EL (cell line): ENCODE measurements at places on chromosomes 4 and X.
A peak's percentile ranks its signal among the peaks of the same experiment; 100 is the strongest.

- DNase-seq, result no peak
Observed at GRCh38 chrX:19655032-19655431, 139.7 kb upstream of the MAP3K15 start.

GRCh38 chr4:8285976-8286718, 16.6 kb downstream of the HTRA3 start:
- no peak for DNase-seq

DNA sequence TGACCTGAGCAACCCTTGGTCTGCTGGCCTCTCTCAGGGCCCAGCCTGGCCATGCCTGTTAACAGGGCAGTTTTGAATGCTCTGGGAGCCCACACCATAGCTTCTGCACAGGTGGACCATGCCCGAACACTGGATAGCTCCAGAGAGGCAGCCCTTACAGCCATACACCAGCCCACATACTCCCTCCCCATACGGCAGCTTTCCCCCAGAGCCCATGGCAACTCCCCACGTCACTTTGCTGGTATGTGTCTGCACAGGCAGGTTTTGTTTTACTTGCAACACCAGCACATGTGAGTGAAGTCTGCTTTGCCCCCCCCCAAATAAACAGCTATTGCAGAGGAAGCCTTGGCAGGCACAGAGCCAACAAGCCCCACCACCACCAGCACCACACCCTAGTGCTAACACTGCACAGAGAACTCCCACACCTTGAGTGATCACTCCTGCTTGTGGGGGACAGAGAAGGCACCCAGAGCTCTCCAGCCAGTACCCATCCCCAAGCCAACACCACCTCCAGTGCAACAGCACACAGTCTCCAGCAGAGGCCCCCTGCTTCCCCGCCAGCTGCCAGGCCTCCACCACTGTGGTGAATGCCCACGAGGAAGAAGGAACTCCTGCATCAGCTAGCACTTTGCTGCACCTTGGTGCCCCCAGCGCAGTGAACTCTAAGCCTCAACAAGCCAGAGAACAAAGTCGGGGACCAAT, 87.3 kb downstream of the STPG2 start:
- DNase-seq, result no peak

- DNase-seq, result no peak
Observed at GRCh38 chr4:151304755-151305154, 20.6 kb downstream of the SH3D19 start.

GRCh38 chr4:176837169-176837895, 44.6 kb upstream of the VEGFC start:
- no peak for DNase-seq

- no peak for DNase-seq
Observed at GRCh38 chrX:69179380-69179911, 14.2 kb upstream of the PJA1 start.

DNA sequence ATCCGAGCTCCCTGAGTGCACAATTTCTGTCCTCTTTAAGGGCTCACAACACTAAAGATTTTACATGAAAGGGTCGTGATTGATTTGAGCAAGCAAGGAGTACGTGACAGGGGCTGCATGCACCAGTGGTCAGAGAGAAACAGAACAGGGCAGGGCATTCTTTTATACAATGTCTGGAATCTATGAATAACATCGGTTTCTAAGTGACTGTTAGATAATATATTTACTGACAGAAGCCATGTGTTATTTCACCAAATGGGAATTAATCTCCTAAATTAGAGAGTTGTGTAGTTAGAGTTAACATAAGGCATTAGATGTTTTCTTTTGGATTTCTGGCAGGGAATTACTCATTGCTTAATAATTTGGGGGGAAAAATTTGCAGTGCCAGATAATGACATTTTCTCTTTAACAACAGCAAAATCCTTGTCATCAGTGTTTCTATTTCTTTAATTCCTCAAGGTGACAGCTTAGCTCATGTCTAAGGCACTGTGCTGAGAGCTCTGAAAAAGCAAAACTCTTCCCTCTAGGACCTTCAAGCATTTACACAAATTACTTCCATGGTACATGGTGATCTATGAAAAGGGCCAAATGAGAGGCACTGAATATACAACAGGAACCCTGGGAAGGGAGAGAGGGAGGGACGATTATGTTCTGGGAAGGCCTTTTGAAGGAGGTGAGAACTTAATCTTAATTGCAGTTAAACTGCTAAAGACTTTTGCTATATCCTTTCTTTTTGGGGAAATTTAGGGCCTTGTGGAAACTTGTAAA, 145.0 kb downstream of the RTL3 start:
- peak; percentile 3 for DNase-seq

DNA sequence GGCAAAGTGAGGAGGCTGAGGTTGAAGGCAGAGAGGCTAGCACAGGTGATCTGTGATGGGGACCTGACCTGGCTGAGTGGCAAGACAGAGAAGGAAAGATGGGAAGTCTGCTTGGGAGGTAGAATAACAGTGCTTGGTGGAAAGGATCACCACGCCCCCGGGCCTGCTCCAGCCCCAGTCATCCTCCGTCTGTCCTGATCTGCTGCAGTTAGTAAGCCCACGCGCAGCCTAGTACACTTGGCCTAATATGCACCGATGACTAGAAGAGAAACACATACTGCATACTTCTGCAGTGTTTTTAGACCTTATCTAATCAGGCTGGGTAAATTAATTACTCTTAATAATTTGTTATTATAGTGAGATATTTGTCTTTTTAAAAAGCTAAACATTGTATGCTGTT, 103.7 kb upstream of the KLF3 start:
- DNase-seq, result no peak

- no peak for DNase-seq
Observed at GRCh38 chr4:61896634-61897033, 696.5 kb downstream of the ADGRL3 start.

- no peak for DNase-seq
Observed at GRCh38 chr4:182137343-182137742, 105.9 kb upstream of the TENM3 start.

DNA sequence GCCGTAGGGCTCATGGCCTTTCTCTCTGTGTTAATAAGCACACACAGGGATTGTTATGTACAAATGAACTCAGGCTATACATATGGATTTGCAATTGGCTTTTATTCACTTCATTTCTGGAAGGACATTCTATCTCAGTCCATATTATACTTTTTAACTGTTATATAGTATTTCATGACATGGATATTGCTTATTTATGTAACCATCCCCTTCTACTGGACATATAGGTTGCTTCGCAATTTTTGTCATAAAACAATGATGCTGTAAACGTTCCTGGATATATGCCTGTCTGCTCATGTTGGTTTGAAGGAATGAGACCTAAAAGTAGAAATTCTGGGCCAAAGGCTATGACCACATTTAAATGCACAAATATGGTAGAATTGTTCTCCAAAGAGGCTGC, 158.1 kb downstream of the BCOR start:
- DNase-seq, result no peak

- peak; percentile 89 for DNase-seq
Observed at GRCh38 chrX:123961268-123962005, at the start of gene STAG2. Gene STAG2, plus strand, starts transcription at chrX:123961706. Its CDS starts 60,922 bp downstream, at chrX:124022628.

GRCh38 chr4:100510551-100510950, 7.3 kb downstream of the EMCN start:
- DNase-seq, result peak; percentile 18

GRCh38 chr4:36445480-36445879, 164.1 kb downstream of the DTHD1 start:
- no peak for DNase-seq

DNA sequence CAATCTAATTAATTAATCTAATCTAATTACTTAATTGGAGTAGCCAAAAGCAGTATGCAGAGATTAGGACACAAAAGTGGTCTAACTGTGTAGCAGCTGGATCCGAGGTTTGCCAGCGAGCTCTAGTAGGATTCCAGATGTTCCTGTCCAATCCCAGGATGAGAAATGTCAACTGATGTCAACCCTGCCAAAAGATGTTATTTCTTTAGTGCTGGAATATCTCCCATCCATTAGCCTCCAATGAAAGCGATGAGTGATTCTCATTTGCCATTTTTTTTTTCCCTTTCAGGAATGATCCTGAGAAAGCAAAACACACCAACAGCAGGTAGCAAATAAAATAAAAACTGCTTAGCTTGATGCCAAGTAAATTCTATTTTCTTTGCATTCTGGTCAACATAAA, 372.9 kb downstream of the STIM2 start:
- DNase-seq, result no peak

- DNase-seq, result no peak
Observed at GRCh38 chr4:56271131-56271530, 116.2 kb downstream of the AASDH start.

DNA sequence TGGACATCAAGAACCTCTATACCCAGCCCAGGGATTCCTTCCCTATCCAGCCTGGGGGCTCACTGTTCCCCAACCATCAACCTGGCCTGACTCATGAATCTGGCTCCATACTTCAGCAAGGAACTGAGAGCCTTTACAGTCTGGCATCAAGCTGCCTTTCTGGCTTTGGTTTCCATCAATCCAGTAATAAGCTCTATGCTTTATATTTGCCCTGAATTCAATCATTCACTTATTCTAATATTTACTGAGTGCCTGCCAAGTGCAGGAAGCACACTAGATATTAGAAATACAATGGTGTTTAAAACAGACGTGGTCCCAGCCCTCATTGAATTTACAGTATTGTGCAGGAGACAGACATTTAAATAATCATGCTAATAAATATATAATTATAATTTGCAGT, 114.8 kb upstream of the PLAC1 start:
- no peak for DNase-seq

DNA sequence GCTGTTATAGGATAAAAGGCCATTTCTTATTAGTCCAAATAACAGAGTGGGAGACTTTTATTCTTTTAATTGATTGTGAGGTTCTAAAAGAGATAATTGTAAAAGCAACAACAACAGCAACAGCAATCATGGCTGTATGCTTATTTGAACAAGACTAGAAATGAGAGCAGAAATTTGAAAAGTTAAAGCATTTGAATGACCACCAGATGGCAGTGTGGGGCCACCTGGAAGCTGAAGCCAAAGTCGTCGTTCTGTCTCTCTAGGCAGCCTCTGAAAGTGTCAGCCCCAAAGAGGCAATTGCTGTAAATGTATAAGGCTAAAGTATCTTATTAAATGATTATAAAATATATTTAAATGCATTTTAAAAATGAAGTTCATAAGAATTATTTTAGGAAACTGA, 42.2 kb downstream of the SH2D1A start:
- DNase-seq, result peak; percentile 25

- no peak for DNase-seq
Observed at GRCh38 chr4:79163981-79164490, 161.8 kb downstream of the NAA11 start.

GRCh38 chr4:8908206-8908893, 36.7 kb upstream of the HMX1 start:
- DNase-seq, result no peak

DNA sequence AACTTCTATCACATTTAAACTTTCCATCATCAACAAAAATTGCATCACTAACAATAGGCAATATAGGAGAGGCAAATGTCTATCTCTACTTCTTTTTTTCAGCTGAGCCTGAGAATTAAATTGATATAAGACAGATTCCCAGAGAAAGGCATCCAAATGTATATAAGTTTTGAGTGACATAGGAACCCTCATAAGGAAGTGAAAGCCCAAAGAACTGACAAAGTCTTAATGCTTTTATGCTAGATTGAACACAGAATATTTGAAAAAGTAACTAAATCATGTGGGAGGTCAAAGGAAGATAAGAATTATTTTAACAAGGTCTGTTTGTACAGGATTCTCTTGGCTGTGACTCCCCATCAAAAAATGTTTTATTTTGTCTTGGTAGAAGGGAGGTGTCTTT, 714.9 kb downstream of the GRXCR1 start:
- DNase-seq, result no peak

DNA sequence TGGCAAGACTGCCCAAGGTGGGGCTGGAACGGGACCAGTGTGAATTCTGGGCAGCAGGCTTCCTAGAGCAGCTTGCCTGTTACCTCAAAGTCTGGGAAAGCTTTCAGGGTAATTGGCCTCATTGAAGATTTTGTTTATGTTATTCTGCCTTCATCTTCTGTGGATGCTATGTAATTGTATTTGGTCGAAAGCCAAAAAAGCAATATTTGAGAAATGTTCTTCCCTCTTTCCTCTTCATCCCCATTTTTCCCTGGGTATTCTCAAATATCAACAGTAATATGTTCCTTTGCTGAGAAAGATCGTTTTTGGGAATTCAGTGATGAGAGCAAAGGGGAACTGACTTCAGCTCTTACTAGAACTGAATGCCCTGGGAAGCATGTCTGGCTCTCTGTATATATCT, 12.9 kb downstream of the TMEM131L start:
- DNase-seq, result no peak

GRCh38 chr4:143199503-143199902, 14.8 kb downstream of the USP38 start:
- no peak for DNase-seq

- peak; percentile 21 for DNase-seq
Observed at GRCh38 chr4:21512353-21512752, 436.2 kb downstream of the KCNIP4 start.

DNA sequence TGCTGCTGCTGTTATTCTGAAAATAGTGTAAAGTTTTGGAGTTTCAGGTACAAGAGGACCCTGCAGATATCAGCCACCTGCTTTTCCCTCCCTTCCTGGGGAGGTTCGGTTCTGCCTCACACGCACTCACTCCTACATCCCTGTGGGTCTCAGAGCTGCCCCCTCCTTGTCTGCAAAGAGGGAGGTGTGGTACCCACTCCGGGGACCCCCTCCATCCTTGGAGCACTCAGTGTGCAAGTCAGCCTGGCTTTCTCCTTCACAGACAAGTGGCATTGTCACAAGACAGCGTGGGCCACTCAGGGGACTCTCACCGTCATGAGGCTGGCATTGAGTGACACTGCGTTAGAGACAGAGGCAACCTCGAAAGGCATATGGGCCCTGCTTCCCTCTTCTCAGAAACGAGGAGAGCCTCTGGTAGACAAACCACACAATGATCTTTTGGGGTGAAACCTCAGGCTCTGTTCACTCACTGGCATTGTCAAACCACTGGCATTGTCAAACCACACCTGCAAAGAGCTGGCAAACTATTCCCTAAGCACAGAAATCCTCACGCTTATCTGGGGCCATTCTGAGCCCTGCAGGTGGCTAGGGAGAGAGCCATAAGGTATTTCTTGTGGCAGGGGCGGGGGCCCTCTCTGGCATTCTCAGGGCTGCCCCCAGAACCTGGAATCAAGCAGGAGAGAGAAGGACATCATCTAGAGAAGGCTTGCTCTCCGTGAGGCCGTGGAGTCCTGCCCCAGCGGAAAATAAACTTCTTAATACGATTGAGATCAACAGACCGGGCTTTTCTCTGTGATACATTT, 285.0 kb downstream of the SHOX start:
- DNase-seq, result no peak

GRCh38 chr4:105569057-105569865, 16.8 kb downstream of the ARHGEF38 start:
- peak; percentile 2 for DNase-seq

GRCh38 chrX:41382714-41383645, 49.0 kb downstream of the DDX3X start:
- DNase-seq, result peak; percentile 17

DNA sequence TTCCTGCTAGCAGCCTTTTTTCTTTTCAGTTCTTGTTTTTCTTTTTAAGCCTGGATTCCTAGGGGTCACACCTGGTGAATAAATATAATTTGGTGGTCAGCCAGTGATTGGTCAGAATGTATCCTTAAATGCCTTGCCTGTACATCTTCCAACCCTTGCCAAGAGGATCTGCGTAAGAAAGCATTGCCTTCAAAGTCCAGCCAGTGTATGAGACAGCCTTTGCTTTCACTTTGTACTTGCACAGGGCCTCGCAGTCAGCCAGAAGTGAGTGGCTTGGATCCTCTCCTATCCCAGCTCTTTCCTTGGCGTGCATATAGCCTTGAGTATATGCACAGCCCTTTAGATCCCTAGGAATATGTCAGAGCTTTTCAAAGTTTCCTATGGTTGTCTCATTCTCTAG, 22.2 kb downstream of the KANTR start:
- no peak for DNase-seq
